ENCODE measurements at places on chromosomes 5 and 9. TPM values are rescaled to one million over a fixed set of nuclear protein-coding genes. Genes with fewer than 3 reads are reported as not detected.

REXO4 gene
- 15.9 TPM for total RNA-seq

GFPT2 gene
- 24.2 TPM for total RNA-seq

SNCB gene
- total RNA-seq, result 2.8 TPM

MARCOL gene
- total RNA-seq, result not detected

ANKS6 gene
- 25.6 TPM for total RNA-seq

CD74 gene
- total RNA-seq, result 0.22 TPM

EGR1 gene
- total RNA-seq, result 3.6 TPM

PCSK5 gene
- total RNA-seq, result 6.4 TPM

PLPPR1 gene
- total RNA-seq, result not detected

CORO2A gene
- total RNA-seq, result 0.44 TPM

SUSD1 gene
- total RNA-seq, result 21.2 TPM

SPATA31D4 gene
- under 0.01 TPM for total RNA-seq

ENG gene
- 7.1 TPM for total RNA-seq

ADRB2 gene
- total RNA-seq, result 0.22 TPM

SLCO6A1 gene
- total RNA-seq, result not detected

CARD9 gene
- total RNA-seq, result 3.4 TPM

TRIM14 gene
- 7.7 TPM for total RNA-seq

ZNF879 gene
- total RNA-seq, result 7.6 TPM

PARP8 gene
- total RNA-seq, result 8.7 TPM

SEMA6A gene
- 0.12 TPM for total RNA-seq

SGCD gene
- 3.7 TPM for total RNA-seq

GABRA6 gene
- total RNA-seq, result not detected

GCNT4 gene
- 1.4 TPM for total RNA-seq

PCDHGA3 gene
- total RNA-seq, result 0.22 TPM

IL4 gene
- total RNA-seq, result not detected

SLC38A9 gene
- total RNA-seq, result 27.4 TPM

PDZD2 gene
- 0.44 TPM for total RNA-seq

ROR2 gene
- total RNA-seq, result 18.7 TPM

TAS2R1 gene
- total RNA-seq, result not detected

CSF1R gene
- total RNA-seq, result 0.25 TPM

SHLD3 gene
- total RNA-seq, result 5.0 TPM

FUT7 gene
- not detected for total RNA-seq

IL31RA gene
- total RNA-seq, result 1.2 TPM

BTNL3 gene
- total RNA-seq, result not detected

F12 gene
- total RNA-seq, result 0.50 TPM

RARS1 gene
- 243 TPM for total RNA-seq

PCDHGC5 gene
- 2.9 TPM for total RNA-seq

IFNK gene
- 0.12 TPM for total RNA-seq

RHOBTB3 gene
- total RNA-seq, result 220 TPM

CNTNAP3 gene
- 0.87 TPM for total RNA-seq

FAM114A2 gene
- 40.2 TPM for total RNA-seq

FOXD4L5 gene
- not detected for total RNA-seq

HMHB1 gene
- total RNA-seq, result not detected

OR1Q1 gene
- total RNA-seq, result not detected

TYRP1 gene
- under 0.01 TPM for total RNA-seq

MYOT gene
- total RNA-seq, result not detected

GOLPH3 gene
- total RNA-seq, result 105 TPM

HAPLN1 gene
- total RNA-seq, result 0.37 TPM

TENT4A gene
- total RNA-seq, result 18.0 TPM

LCNL1 gene
- total RNA-seq, result 0.66 TPM

C5orf22 gene
- total RNA-seq, result 18.5 TPM

CHD1 gene
- 83.9 TPM for total RNA-seq

Data from uterine smooth muscle cell (primary cell).